ENCODE measurements at places on chromosomes 13 and 19.

DNA sequence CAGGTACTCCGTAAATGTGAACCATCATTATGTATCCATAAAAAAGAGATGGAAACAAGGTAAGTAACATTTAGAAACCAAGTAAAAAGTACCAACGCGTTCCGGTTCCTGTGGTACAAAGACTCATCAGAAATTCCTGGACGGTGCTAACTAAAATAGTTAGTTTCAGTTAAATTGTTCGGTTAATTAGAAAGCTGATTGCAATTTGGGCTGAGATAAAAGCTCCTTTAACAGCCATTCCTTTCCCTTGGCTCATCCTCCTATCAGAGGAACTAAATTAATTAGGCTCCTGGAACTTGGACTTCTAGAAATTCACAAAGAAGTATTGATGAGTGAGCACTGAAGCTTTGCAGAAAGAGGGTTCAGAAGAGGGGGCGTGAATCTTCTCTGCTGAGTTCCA is 63.5 kb downstream of the SOX1 start:
- no peak for DNase-seq

DNA sequence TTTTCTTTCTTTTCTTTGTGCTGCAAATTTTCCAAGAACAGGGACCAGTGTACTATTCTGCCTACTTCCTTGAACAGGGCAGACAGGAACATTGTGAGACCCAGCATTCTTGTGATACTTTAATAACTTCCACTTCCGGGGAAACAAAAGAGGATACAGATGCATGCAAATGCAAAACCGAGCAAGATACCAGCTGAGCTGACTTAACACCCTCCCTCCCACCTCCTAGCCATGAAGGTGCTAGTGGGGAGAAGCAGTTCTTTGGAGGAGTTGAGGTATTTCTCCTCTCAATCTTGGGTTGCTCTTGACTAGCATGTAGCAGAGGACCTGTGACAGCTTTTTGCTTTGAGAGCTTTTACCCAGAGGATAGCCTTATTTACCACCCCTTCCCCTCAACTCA is 111.2 kb downstream of the KLF5 start:
- no peak for DNase-seq

DNA sequence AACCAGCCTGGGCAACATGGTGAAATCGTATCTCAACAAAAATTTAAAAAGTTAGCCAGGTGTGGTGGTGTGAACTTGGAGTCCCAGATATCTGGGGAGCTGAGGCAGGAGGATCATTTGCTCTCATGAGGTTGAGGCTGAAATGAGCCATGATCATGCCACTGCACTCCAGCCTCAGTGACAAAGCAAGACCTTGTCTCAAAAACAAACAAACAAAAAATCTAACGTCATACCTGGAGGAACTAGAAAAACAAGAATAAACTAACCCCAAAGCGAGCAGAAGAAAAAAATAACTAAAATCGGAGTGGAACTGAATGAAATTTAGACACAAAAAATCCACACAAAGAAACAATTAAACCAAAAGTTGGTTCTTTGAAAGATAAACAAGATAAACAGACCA is 1885.1 kb downstream of the OLFM4 start:
- no peak for DNase-seq

GRCh38 chr19:9791552-9792205 is 23.1 kb upstream of the ZNF846 start:
- peak; percentile 98 for DNase-seq

- DNase-seq = peak; percentile 73
Observed at GRCh38 chr13:30744056-30744680, 8.8 kb downstream of the ALOX5AP start.

- DNase-seq = no peak
Observed at GRCh38 chr19:5457709-5458108, 2.5 kb downstream of the ZNRF4 start.

- no peak for DNase-seq
Observed at GRCh38 chr19:2798733-2799132, 13.4 kb downstream of the THOP1 start.

DNA sequence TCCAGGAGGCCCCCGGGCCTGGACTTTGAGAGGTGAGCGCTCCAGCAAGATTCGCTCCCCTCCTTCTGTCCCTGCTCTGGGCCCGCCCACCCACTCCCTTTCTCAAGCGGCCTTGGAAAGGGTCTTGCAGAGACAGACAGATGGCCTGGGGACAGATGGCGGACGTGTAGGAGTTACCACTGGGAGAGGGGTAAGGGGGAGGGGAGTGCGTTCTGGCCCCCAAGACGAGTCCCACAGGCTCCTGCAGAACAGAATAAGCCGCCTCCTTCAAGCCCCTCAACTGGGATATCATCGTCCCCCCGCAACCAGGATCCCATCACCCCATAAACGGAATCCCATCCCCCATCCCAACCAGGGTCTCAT is 3.6 kb upstream of the TNFAIP8L1 start:
- no peak for DNase-seq

DNA sequence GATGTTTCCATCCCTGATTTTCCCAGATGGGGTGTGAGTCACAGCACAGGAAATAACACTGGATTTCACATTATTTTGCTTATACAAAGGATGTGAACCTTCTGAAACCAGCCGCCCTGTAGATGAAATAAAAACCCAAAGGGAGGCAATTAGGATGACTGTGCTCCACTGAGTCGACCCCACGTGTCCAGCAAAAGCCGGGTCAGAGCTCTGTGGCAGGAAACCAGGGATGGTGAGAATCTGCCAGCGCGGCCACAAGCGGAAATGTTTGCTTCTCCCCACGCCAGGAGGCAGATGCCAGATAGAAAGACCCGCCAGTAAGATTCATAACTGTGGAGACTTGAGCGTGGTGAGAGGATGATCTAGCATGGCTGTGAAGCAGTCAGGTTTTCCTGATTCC is 764.4 kb downstream of the LIG4 start:
- DNase-seq = no peak

GRCh38 chr19:2926341-2927031 is 18.3 kb downstream of the ZNF77 start:
- no peak for DNase-seq

DNA sequence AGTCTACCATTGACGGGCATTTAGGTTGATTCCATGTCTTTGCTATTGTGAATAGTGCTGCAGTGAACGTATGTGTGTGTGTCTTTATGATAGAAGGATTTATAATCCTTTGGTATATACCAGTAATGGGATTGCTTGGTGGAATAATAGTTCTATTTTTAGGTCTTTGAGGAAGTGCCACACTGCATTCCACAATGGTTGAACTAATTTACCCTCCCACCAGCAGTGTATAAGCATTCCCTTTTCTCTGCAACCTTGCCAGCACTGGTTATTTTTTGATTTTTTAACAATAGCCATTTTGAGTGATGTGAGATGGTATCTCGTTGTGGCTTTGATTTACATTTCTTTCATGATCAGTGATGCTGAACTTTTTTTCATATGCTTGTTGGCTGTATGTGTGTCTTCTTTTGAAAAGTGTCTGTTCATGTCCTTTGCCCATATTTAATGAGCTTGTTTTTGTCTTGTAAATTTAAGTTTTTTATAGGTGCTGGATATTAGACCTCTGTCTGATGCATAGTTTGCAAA is 37.5 kb downstream of the RFC3 start:
- no peak for DNase-seq

GRCh38 chr13:54445453-54445852 is 1416.8 kb downstream of the OLFM4 start:
- no peak for DNase-seq

- DNase-seq = no peak
Observed at GRCh38 chr19:58560921-58561320, 2.5 kb upstream of the UBE2M start.

GRCh38 chr13:80783926-80784565 is 443.1 kb upstream of the SPRY2 start:
- peak; percentile 57 for DNase-seq

DNA sequence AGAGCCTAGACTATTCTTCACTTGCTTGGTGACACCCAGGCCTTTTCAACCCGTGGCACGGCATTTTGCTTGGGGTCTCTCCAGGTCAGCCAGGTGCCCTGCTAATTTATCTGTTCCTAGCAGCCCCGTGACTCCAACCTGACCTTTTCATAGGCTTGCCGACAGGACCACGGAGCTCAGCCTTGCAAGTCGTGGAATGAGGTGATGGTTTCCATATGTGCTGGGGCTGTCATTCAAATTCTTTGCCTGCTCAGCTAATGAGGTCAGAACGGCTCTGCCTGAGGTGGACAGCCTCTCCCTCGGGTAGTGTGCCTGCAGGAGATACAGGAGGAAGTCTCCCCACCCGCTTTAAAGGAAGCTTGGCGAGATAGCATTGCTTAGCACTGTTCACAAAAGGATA is 61.0 kb downstream of the SHISA2 start:
- no peak for DNase-seq

DNA sequence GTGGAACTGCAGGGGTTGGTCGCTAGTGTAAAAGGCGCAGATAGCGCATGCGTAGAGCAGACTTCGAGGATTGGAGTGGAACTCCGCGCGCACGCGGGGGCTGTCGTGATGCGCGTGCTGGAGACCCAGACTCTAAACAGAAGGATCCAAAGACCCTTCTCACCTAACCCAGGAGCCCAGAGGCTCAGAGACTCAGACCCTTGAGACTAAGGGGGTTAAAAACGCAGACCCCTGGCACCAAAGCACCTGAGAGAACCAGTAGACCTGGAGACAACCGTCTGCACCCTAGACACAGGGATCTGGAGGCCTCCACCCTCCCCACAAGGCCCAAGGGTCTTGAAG is 567 bp upstream of the CTU1 start:
- no peak for DNase-seq

DNA sequence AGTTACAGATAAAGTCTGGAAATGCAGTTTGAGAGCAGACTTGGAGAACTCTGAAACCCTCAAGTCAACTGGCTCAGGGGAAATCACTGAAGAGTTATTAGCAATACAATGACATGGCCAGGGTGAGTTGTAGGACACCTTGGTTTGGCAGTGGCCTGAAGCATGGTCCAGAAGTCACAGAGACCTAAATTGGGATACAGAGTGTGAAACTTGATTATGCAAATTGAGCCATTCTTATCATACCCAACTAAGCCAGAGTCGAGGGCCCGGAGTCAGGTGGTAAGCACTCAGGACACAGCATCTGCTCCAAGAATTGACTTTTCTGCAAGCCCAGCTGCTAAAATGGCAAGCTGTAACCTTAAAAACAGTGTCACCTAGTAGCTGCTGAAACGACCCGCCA is 224.5 kb downstream of the DCLK1 start:
- no peak for DNase-seq

DNA sequence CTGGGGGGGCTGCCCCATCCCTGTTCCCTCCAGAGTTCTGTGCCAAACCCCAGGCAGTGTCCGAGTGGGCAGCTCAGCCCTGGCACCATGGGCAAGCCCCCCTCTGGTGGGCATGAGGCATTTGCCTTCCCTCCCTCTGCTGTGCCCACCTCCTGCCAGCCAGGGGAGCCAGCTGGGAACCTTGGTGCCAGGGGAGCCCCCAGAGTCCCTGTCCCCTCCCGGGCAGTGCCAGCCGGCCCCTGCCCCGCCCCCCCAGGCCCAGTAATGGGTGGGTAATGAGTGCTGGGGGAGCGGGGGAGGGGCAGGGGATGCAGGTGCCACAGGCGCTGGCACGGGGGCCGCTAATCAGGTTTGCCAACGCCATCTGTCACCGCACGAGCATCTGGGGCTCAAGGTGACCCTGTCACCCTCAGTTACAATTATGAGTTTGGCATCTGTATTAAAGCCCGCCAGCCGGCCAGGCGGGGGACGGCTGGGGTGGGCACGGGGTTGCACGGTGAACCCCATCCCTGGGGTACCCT is 5.9 kb downstream of the DAND5 start:
- DNase-seq = no peak

- DNase-seq = no peak
Observed at GRCh38 chr13:103030776-103031175, 35.4 kb downstream of the SLC10A2 start.

- peak; percentile 83 for DNase-seq
Observed at GRCh38 chr19:47512183-47512947, 2.5 kb downstream of the NAPA start.

DNA sequence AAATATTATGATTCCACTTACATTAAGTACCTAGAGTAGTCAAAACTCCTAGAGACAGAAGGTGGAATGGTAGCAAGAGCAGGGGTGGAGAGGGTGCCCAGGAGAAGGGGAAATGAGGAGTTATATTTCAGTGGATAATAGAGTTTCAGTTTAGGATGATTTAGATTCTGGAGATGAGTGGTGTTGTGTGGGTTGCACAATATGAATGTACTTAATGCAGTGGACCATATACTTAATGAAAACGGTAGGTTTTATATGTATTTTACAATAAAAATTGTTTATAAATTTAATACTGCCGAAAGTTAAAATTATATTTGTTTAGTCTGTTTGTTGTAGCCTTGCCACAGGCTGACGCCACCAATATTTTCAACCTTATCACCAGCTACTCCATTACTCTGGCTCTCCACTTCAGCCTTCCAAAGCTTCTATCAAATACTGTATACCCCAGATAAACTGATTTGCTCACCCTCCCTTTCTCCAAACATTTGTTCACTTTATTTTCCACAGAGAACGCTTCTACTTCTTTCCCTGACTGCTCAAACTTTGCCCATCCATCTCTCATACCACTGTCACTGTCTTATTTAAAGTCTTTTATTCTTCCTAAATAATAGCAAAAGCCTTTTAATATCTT is 1.4 kb upstream of the RBM26 start:
- no peak for DNase-seq

- DNase-seq = no peak
Observed at GRCh38 chr13:80586356-80586755, 245.4 kb upstream of the SPRY2 start.

- no peak for DNase-seq
Observed at GRCh38 chr13:76868371-76868770, 17.8 kb downstream of the KCTD12 start.

GRCh38 chr19:41746593-41747227 is 8.6 kb upstream of the CEACAM6 start:
- DNase-seq = peak; percentile 83

DNA sequence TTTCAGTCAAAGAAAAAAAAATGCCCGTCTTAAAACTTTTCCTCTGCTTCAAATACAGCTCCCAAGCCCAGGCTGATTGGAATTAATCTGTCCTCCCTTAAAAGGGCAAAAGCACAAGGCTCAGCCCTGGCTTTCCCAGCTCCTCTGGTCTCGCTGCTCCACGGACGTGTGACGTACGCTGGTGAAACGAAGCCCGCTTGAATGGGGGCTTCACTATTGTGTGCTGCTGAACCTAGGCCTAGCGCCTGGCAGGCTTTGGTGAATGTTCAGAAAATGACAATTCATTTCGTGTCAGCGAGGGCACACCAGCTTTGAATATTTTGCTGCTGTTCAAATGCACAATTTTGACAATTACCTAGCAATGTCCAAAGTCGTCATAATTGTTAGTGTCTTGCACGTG is 615 bp upstream of the ZNF135 start:
- no peak for DNase-seq

Measured in stomach (tissue), 19 donors.